Activated CD4-positive, alpha-beta T cell treated with anti-CD3 and anti-CD28 coated beads for 36 hours (primary cell): ENCODE measurements at places on chromosomes 11 and 22. TPM values are rescaled to one million over a fixed set of nuclear protein-coding genes. Genes with fewer than 3 reads are reported as not detected.

DNA sequence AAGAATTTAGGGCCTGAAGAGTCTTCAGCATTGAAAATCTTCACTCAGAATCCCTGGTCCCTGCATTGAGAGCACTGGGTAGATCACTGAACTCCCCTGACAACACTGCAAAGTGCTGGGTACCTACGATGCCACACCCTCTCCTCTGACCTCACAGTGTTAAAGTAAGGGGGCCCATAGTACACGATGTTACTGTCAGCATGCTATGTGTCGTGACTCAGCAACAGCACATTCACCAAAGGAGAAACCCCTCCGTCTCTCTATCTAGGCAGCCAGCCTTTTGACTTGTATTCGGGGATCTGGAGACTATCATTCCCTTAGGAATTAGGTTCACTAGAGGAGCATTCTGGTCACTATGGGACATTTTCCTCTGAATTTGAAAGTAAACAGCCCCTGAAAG lies 67.4 kb upstream of the PITPNB start:
- H3K4me1 ChIP-seq, result peaks cover 2% of the 10 kb centered on the region
- DNase-seq, result no peak
- H3K36me3 ChIP-seq, result no peaks in the 10 kb centered on the region
- H3K4me3 ChIP-seq, result no peak overlapping the region
- no peak overlapping the region for H3K27ac ChIP-seq

DNA sequence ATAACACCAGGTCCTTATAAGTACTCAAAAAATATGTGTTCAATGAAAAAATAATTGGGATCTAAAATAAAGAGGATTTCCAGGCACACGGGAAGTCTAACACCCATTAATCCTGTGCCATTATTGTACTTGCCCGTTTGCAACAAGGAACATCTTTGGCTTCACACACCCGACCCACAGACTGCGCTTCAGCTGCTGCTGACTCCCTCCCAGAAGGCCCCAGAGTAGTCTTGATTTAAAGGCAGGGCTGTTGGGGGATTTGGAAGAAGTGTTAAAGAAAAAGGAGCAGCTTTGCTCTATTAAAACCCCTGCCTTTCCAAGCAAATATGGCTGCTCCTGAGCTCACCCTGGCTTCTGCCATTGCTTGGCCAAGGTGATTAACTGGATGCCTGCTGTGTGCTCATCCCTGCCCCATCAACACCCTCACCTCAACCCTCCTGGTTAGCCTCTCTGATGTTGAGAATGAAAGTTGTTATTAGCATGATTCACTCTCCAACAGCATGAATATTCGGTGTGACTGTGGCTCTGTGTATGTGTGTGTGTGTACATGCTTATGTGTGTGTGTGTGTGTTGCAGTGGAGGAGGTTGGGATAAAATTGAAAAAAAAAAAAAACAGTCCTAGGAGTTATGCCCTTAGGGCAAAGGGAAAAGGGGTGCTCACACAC lies 76.1 kb downstream of the KIRREL3 start:
- no peak overlapping the region for H3K27ac ChIP-seq
- H3K4me1 ChIP-seq, result no peaks in the 10 kb centered on the region
- no peak overlapping the region for H3K4me3 ChIP-seq
- no peaks in the 10 kb centered on the region for H3K36me3 ChIP-seq

GRCh38 chr11:48093795-48094642 lies 113.7 kb downstream of the PTPRJ start:
- H3K27ac ChIP-seq, result no peak overlapping the region
- H3K4me1 ChIP-seq, result peaks cover 63% of the 10 kb centered on the region
- H3K36me3 ChIP-seq, result no peaks in the 10 kb centered on the region
- H3K4me3 ChIP-seq, result no peak overlapping the region
- no peaks in the 10 kb centered on the region for H3K27me3 ChIP-seq

- no peak within 1 kb of the TSS for H3K4me3 ChIP-seq
- H3K36me3 ChIP-seq, result no peaks in the 10 kb centered on the region
- no peak for DNase-seq
- H3K4me1 ChIP-seq, result no peaks in the 10 kb centered on the region
- H3K27me3 ChIP-seq, result peaks cover 7% of the 10 kb centered on the region
- H3K27ac ChIP-seq, result no peak within 1 kb of the TSS
Observed at GRCh38 chr11:102780491-102780918, at the start of gene MMP10. TSS of gene MMP10 (minus strand) at chr11:102780628. CDS start at chr11:102780591, 37 bp downstream.

- peaks cover 10% of the 10 kb centered on the region for H3K4me1 ChIP-seq
- no peak for DNase-seq
- no peak overlapping the region for H3K27ac ChIP-seq
- no peaks in the 10 kb centered on the region for H3K36me3 ChIP-seq
Observed at GRCh38 chr11:113595810-113596594, 110.1 kb downstream of the TMPRSS5 start.

- no peaks in the 10 kb centered on the region for H3K27me3 ChIP-seq
- no peak overlapping the region for H3K27ac ChIP-seq
- peaks cover 12% of the 10 kb centered on the region for H3K36me3 ChIP-seq
Observed at GRCh38 chr22:42996646-42997365, 18.1 kb downstream of the PACSIN2 start.

GRCh38 chr22:44410451-44410991 lies 87.5 kb downstream of the RTL6 start:
- H3K36me3 ChIP-seq, result no peaks in the 10 kb centered on the region
- H3K4me1 ChIP-seq, result no peaks in the 10 kb centered on the region
- H3K27ac ChIP-seq, result no peak overlapping the region
- H3K4me3 ChIP-seq, result no peak overlapping the region
- no peak for DNase-seq

GRCh38 chr11:72009156-72009555 lies 10.4 kb downstream of the IL18BP start:
- H3K4me3 ChIP-seq, result no peak overlapping the region
- no peaks in the 10 kb centered on the region for H3K27me3 ChIP-seq
- H3K36me3 ChIP-seq, result peaks cover 51% of the 10 kb centered on the region

DNA sequence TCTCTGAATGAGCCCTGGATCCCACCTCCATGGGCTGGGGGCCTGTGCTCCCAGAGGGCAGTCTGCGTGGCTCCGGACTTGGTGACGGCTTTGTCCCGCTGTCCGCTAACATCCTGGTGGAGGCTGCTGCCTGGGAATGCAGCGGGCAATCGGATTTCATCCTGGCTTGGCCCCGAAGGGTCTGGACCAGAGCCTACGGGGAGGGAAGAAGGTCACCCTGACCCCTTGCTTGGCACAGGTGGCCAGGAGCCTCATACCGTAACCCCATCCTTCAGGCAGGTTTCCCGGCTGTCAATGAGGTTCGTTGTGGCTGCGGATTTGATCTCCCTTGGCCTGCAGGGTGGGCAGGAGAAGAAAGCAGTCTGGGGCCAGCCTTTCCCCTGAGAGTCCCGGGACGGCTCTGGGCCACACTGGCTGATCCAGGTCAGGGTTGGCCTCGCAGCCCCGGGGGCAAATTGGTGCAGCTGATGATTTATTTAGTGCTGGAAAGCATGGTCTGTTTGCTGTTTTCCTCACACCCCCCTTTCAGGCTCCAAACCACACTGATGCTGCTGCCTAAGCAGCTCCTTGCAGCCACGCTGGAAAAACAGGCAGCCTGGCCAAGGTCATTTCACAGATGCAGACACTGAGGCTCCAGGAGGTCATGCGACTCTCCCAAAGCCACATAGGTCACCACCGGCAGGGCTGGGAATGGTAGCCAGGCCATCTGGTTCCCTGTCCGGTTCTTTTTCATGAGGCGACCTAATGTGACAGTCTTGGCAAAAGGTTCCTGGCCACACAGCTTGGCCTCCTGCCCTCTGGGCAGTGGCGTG lies 15.0 kb downstream of the PRDM11 start:
- H3K27me3 ChIP-seq, result no peaks in the 10 kb centered on the region
- peaks cover 2% of the 10 kb centered on the region for H3K36me3 ChIP-seq
- peaks cover 7% of the 10 kb centered on the region for H3K4me1 ChIP-seq
- no peak for DNase-seq

DNA sequence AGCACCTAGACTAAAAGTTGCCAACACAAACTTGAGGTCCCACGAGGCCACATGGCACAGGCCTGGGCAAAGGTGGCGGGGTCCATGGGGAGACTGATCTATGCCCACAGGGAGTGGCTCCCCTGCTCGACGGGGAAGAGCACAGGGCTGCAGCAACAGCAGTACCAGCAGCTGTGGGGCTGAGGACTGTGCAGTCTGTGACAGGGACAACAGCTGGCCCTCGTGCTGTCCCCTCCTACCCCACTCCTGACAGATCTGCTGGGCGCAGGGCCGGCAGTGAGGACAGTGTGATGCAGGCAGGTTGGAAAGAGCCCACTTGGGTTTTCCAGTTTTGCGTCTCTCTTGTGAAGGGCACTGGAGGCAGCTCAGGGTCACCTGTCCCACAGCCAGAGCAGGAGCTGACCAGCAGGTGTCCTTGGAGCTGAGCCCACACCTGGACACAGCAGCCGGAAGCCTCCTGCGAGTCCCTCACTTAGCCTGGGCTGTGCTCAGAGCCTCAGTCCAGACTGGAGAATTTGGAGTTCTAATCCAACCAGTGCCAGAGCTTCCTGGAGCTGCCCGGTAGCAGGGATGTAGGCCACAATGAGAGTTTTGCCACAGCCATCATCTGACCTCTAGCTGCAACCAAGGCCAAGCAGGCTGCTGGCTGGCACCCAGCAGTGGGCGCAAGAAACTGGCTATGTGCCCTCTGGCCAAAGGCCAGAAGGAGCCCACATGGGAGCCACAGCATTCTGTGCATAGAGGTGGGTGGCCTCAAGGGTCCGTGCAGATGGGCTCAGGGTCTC lies 3.6 kb upstream of the GAS2L1 start:
- peaks cover 17% of the 10 kb centered on the region for H3K27me3 ChIP-seq
- no peak for DNase-seq
- H3K36me3 ChIP-seq, result peaks cover 29% of the 10 kb centered on the region
- H3K27ac ChIP-seq, result no peak overlapping the region

DNA sequence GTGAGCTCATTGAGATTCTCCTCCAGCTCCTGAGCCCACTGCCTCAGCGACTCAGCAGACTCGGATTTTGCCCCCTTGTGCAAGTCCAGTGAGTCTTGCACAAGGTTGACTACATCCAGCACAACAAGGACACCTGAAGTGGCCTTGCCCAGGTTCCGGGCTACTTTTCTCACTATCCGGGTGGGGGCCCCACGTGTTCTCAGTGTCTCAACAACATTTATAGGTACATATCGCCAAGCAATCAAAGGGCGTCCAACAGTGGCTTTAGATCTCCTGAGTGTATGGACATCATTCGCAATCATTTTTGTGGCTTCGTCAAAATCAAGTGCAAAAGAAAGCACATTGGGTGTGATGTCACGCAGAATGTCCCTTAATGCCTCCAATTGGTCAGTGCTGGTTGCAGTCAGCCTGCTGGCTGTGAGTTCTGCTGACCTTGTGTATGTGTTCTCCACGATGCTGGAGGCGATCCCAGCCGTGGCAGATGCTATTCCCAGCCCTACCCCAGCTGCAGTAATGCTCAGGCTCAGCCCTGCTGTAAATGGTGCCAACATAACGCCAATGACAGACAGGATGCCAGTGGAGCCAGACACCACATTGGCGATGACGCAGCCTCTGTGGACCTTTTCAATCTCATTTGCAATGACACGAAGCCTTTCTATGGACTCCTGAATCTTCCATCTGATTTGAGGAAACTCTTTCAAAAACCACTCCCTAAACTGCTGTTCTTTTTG lies 10.3 kb downstream of the APOL4 start:
- H3K4me1 ChIP-seq, result peaks cover 6% of the 10 kb centered on the region
- H3K4me3 ChIP-seq, result no peak overlapping the region
- peaks cover 2% of the 10 kb centered on the region for H3K27me3 ChIP-seq
- H3K36me3 ChIP-seq, result no peaks in the 10 kb centered on the region
- no peak for DNase-seq

GRCh38 chr22:27867953-27868731 lies 50.9 kb downstream of the PITPNB start:
- H3K4me3 ChIP-seq, result no peak overlapping the region
- peaks cover 46% of the 10 kb centered on the region for H3K4me1 ChIP-seq
- DNase-seq, result no peak

DNA sequence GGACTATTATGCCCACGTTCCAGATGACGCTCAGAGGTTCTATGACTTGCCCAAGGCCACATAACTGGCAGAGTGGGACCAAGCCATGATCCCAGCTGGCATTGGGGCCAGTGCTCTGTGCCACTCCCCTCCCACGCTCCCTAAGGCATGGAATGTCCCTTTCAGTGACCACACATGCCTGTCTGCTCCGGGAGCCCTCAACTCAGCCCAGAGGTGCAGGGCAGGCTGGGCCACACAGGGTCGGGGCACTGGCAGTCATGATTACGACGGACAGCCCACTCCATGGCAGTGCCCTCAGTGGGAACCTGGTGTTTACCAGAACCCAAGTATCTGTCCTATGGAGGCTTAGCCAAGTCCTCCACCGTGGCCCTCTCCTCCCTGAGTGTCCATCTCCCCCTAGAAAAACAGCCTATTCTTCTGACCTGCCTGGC lies 10.0 kb downstream of the RHBDD3 start:
- H3K4me3 ChIP-seq, result no peak overlapping the region
- H3K27me3 ChIP-seq, result no peaks in the 10 kb centered on the region
- no peaks in the 10 kb centered on the region for H3K36me3 ChIP-seq
- H3K27ac ChIP-seq, result no peak overlapping the region
- DNase-seq, result no peak

Gene NOX4
- total RNA-seq, result not detected

Gene GSC2
- total RNA-seq, result not detected

Gene TRPC6
- not detected for total RNA-seq

Gene TNNI2
- total RNA-seq, result not detected
